Astrocyte (in vitro differentiated cells and primary cell): ENCODE measurements at places on chromosomes 7 and 10. TPM values are rescaled to one million over a fixed set of nuclear protein-coding genes. Genes with fewer than 3 reads are reported as not detected.
A peak's percentile ranks its signal among the peaks of the same experiment; 100 is the strongest.

DNA sequence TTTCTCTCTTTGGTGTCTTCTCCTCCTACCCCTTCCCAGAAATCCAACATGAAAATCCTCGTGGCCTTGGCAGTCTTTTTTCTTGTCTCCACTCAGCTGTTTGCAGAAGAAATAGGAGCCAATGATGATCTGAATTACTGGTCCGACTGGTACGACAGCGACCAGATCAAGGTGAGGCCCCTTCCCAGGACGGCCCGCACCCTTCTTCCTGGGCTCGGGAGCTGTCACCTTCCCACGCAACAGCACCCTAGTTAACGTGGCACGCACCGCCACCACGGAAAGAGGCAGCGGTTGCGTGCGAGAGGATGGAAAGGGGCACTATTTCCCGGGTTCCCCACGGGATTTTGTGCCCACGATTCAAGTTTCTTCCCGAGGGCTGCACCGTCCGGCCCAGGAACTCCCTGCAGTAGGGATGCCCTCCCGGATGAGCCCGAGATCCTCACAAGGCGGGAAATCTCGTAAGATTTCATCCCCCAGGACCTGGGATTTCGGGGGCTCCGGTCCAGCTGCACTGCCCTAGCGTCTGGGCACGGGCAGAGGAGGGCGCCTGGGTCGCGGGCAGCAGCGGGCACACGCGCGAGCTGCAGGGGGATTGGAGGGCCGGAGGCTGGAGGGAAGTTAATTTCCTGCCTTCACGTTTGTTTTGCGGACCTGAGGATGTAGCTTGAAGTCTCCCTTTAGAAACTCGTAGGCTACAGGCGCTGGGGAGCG, 834 bp downstream of the TAC1 start:
- DNase-seq = no peak

FFAR4 gene
- total RNA-seq = not detected in 2 replicates

DNA sequence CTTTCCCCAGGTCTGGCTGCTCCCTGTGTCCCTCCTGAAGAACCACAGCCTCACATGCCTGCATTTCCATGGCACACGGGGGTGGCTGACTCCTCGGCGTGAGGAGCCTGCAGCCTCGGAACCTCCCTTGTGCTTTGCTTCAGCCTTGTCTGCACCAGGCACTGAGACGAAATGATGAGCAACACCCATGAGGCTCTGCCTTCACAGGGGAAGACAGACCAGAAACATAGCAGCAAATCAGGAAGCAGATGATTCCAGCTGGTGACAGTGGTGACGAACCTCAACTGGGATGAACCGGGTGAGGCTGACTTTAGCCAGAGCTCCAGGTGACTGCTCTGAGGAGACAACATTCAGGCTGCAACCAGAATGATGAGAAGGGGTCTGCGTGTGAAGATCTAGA, 84.5 kb upstream of the SMNDC1 start:
- DNase-seq = no peak

HSPA12A gene
- 7.9 and 11.1 TPM in 2 replicates for total RNA-seq

DNA sequence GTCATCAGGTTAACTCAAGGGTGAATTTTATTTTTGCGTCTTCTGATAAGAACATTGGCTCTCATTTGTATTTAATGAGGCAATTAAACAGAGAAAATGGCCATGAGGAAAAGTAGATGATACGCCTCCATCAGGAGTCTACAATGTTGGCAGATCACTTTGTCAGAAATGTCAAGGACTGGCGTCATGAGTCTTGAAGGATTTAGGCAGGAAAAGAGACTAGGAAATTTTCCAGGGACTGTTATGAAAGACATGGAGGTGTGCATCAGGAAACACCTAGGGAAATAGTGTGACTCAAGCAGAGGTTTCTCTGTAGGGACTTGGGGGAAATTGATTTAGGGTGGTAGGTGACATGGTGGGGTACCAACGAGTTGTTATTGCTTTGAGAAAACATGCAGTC, 53.4 kb upstream of the SLC35B4 start:
- DNase-seq = no peak

DNA sequence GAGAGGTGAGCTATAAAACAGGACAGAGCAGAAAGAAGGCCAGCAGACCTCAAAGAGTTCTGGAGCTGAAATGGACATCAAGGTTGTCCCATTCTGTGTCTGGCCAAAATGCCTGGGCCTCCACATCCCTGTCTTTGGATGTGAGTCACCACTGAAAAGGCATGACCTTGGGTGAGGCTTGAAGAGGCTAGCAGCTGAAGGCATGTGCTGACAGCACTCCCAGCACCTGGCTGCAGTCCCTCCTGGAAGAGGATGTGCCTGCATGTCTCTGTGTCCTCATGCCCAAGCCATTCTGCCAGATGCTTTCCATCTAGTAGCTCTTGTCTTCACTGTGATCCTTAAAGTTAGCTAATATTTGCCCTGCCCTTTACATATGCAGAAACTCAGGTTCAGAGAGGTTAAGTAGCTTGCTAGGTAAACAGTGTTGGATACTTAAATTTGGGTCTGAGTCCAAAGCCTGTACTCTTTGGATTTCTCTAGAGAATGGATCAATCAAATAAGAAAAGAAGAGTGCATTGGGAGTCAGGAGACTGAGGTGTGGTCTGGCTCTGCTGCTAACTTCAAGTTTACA, 35.8 kb downstream of the HECW1 start:
- peak; percentile 22 for DNase-seq

MOGAT3 gene
- total RNA-seq = not detected in 2 replicates

GRCh38 chr7:100546129-100546925, 7.3 kb downstream of the AGFG2 start:
- DNase-seq = no peak

TMEM270 gene
- not detected in 2 replicates for total RNA-seq

CRYGN gene
- not detected in 2 replicates for total RNA-seq

DNA sequence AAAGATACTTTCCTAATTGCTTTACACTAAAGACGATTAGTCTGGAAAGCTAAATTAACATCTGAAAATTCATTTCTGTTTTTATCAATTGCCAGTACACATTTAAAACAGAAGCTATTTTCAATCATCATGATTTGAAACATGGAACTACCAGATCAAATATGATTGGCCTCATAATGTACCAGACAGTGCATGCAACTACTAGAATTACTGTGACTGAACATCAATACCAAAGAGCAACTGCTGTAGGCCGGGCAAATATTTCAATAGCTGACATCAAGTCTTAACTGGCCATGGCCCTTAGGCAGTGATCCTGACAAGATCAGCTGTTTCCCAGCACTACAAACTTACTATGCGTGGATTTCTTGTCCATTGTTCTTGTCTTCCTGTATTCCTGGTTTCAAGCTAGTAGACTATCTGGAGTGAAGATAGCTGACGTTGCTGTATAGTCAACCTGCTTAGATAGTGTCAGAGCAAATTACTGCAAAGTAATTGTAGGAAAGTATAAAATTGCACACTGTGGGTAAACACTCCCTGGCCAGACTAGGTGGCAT, 21.7 kb upstream of the WNT16 start:
- no peak for DNase-seq
